ENCODE measurements at places on chromosomes 2 and 18.
A peak's percentile ranks its signal among the peaks of the same experiment; 100 is the strongest.

GRCh38 chr18:55088000-55088401, 128.7 kb upstream of the CCDC68 start:
- no peak for DNase-seq

DNA sequence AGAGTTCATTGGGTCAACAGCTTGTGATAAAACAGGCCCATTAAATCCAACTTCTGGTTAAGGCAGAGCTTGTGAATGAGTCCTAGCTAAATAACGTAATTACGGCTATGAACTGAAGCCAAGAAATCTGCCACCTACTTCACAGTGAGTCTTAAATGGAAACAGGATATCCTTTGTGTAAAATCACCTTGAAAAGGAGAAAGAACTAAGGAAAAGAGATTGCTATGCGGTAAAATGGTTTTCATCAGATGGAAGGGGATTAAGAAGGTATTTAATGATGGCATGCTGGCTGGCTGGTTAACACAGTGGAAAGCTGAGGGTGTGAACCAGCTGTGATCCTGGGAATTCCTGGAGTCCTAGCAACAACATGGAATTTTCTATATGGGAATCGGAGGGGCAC, 156.6 kb downstream of the DOK6 start:
- DNase-seq, result no peak

DNA sequence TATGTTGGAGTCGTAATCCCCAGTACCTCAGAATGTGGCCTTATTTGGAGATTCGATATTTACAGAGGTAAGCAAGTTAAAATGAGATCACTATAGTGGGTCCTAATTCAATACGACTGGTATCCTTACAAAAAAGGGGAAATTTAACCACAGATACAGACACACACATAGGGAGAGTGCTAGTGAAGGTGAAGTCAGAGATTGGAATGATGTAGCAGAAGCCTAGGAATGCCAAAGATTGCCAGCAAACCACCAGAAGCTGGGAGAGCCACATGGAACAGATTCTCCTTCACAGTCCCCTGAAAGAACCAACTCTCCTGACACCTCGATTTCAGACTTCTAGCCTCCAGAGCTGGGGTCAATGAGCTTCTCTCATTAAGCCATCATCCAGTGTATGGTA, 17.7 kb upstream of the ACTR3 start:
- DNase-seq, result no peak

DNA sequence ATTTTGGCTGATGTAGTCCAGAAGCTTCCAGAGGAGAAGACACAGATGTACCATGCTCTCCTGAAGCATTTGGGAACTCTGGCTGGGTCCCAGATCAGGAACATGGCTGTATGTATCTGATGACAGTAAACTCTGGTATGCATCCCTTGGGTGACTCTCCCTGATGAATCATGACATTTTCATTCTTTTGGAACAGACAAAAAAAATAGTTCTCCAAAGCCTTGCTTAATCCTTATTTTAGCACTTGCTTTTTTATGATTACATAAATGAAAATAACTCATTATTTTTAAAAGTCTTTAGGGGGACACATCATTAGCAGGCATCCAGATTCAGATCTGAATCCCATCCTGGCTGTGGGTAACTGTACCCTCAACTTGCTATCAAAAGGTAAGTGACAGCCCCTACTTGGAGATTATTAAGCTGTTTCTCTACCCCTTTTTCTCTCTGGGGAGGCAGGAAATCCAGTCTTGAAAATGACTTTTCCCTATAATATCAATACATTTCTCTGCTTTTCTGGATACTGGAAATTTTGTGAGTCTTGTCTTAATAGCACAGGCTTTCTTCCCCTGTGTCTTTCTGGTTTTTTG, 23.3 kb downstream of the AOX1 start:
- no peak for DNase-seq

DNA sequence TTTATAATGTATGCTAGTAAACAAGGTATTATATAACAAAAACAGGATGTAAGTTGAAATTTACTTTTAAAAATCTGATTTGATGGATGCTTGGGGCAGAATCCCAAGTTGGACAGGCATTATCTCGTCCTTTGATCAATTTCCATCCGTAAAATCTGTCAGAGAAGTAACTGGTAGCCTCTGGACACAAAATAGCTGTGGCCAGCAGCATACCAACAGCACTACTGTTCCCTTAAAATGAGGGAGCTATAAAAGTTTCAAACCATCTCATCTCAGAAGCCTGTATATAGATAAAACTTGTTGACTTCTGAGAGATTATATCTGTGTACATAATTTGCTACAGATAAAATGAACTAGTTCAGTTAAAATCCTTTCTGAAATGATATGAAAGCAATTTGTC, 14.7 kb upstream of the METAP1D start:
- no peak for DNase-seq

- DNase-seq, result no peak
These were observed 449.5 kb upstream of the PKDCC start for GRCh38 chr2:41598161-41598894.

- DNase-seq, result no peak
These were observed 12.0 kb downstream of the OBSL1 start for GRCh38 chr2:219559156-219559915.

DNA sequence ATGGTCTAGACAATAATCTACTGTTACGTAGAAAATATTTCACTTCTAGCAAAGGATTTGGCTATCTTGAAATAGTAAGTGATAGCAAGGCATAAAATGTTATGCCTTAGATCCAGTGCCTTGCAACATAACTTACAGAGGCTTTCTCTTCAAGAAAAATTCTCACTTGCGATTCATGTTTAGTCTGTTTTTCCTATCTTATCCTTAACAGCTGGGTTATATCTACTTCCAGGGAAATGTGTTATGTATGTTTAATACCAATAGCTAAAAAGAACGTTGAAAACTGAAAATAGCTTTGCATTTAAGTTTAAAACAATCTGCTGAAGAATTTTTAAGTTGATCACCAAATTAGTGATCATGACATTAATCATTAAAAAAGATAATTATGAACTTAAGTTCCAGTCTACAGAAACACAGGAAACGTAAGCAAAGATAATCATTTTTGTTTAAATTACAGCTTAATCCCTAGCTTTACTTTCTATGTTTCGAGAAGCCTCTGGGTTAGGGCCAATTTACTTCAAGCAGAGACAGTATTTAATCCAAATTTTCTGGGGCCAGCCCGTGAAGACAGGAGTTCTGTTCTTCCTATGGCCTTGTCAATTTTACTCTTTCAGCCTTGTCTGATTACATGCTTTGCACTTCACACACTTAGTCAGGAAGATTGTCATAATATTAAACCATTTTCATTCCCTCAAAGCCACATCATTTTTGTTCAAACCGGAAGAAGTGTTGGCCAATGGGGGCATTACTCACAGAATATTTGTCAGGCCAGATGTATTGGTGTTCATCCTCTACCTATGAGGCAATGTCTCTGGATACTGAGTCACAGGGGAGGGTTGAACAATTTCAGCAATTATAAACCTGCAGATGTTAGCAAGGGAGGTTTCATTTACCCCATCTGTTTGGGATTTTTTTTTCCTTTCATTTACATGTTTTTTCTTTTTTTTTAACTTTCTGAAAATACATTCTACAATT, 1132.9 kb upstream of the ZEB2 start:
- no peak for DNase-seq

DNA sequence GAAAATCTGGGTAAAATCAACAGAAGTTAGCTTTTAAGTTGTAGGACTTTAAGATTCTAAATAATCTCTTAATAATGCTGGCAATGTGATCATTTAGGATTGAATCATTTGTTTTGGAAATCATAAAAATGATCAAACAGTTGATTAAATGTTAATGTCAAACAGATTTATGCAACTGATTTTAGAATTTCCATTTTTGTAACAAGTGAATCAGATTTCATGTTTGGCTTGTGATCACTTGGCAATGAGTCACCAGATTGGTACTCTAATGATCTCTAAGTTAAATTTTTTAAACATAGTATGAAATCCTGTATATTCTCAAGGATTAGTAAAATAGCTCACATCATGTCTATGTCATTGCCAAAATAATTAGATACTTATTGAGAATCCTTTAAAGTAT, 50.1 kb upstream of the UNC80 start:
- DNase-seq, result no peak

- DNase-seq, result no peak
These were observed 169.2 kb downstream of the TRIM43 start for GRCh38 chr2:95760806-95761525.

GRCh38 chr2:89845532-89845931, 1154.1 kb downstream of the RPIA start:
- no peak for DNase-seq

GRCh38 chr2:223469270-223470046, 132.7 kb downstream of the SCG2 start:
- peak; percentile 87 for DNase-seq

GRCh38 chr2:225889452-225889851, 489.9 kb downstream of the NYAP2 start:
- peak; percentile 29 for DNase-seq

GRCh38 chr2:232534940-232535651, 4.4 kb upstream of the CHRNG start:
- no peak for DNase-seq

GRCh38 chr2:227877421-227878310, 6.2 kb downstream of the DAW1 start:
- DNase-seq, result no peak

DNA sequence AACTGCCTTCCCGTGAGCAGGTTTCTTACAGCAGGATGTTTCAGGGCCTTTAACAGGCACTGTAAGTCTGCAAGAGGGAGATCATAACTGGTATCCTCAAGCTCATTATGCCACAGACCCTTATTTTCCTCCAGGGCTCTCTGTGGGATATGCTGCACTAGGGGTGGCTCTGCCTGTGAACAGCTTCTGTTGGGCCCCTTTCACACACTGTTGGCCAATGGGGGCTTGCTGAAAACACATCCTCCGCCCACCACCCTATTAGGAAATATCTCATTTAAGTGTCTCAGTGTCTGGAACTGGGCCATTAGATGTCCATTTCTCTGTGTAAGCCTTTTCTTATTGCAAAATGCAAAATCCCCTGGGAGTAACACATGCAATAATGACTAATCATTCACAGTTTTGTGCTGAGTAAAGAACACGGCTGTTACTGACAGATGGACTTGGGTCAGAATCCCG, 414.3 kb upstream of the HS6ST1 start:
- DNase-seq, result no peak

DNA sequence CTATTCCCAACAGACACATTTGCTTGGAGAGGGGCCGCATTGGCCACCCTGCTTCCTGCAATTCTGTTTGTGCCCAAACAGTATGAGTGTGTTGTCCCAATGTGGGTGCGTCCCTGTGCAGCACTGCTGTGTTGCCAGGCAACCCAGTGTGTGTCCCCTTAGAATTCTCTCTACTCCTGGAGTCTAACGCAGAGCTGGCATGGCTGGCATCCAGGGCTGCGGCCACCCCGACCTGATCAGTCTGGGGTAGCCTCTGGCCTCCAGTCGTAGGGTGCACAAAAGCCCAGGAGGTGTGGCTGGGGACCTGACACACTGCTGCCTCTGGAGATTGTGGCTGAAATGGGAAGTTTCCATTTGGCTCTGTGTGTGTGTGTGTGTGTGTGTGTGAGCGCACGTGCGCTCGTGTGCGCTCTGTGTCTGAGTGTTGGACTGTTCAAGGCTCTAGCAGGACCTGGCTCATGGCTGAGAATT, 48.0 kb downstream of the TEX44 start:
- no peak for DNase-seq

DNA sequence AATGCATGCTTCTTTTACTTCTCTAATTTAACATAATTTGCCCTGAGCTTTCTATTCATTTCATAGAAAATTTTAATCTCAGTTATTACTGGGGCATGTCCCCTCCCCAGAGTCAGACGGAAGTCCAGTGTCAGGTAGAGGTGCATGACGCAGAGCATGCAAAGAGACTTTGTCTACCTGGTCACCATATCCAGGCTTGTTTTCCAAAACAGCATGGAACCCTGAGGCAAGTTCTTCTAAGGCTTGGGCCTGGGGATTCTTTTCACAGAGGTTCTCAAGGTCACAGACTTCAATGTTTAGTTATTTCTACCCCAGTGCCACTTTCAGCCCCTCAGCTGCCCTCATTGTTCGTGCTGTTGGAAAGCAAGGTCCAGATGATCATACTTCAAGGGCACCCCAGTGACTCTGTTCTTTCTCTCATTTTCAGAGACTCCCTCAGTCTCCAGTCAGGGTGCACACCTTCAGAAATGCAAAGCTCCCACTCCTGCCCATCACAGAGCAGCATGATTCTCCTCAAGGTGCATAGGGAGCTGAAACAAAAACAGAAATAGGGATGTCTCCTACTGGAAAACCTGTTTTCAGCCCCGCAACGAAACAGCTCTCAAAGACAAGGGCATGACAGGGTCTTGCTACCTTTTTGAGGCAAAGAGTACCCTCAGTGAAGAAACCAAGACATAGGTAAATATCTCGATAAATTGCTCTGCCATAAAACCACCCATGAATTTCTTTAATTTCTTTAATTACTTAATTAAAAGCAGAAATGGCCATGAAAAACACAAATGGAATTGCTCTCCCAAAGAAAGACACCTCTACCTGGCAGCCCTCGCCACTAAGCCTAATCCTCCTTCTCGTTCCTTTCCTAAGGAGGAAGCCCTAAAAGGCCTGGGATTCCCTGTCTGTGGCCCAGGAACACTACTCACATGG, 9.5 kb upstream of the EVA1A start:
- no peak for DNase-seq

GRCh38 chr2:163563336-163563735, 172.5 kb downstream of the FIGN start:
- DNase-seq, result no peak

DNA sequence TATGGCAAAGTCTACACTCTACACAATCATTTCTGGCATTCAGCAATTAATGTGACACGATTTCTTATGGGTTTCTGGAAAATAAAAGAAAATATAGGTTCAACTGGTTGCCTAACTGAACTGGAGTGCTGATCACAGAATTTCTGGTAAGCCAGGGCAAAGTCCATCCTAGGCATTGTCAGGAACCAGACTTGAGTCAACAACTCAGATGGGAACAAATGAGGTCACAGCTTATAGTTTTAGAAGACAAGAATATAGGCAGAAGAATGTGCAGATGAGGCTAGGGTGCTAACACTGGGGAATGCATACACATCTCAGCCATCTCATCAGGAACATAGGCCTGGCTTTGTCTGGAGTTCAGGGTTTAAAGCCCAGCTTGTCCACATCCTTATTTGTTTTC, 317.2 kb upstream of the ID2 start:
- DNase-seq, result no peak

GRCh38 chr2:59339121-59339836, 1098.2 kb upstream of the FANCL start:
- DNase-seq, result no peak

All from SK-N-DZ (cell line).